ENCODE measurements at places on chromosomes 2 and 18.

DNA sequence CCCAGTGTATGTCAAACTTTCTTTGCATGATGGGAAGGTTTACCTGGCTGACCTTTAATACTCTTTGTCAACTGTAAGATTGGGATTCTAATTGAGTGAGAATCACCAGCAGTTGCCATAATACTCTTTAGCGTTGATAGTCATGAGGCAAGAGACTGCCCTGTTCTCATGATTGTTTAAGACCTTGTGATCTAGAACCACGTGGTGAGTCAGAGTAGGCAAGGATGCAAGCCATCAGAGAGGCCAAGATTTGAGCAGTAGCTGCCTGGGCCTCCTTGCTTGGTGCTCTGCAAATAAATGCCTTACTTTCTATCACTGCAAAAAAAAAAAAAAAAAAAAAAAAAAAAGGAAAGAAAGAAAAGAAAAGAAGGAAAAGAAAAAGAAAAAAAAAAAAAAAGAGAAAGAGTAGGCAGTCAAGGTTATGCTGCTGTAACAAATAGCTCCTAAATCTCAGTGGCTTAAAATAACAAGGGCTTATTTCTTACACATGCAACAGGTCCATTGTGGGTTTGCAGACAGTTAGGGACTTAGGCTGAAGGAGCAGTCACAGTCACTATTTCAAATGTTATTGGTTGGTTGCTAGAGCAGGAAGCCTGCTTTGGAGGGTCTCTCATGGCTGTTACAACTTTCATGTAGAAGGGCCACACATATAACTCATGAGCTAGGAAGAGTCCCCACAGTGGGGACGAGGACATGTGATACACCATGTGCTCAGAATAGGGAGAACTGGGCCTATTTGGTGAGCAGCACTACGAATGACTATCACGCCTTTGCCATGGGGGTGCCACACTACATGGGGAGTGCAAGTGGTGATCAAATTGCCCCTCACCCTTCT, 21.7 kb downstream of the IL1R2 start:
- no peak for DNase-seq

GRCh38 chr2:224009605-224010315, 29.3 kb downstream of the SERPINE2 start:
- no peak for DNase-seq

GRCh38 chr2:99852376-99852934, 289.9 kb downstream of the AFF3 start:
- no peak for DNase-seq

- DNase-seq: no peak
Observed at GRCh38 chr2:8602809-8603208, 79.0 kb upstream of the ID2 start.

DNA sequence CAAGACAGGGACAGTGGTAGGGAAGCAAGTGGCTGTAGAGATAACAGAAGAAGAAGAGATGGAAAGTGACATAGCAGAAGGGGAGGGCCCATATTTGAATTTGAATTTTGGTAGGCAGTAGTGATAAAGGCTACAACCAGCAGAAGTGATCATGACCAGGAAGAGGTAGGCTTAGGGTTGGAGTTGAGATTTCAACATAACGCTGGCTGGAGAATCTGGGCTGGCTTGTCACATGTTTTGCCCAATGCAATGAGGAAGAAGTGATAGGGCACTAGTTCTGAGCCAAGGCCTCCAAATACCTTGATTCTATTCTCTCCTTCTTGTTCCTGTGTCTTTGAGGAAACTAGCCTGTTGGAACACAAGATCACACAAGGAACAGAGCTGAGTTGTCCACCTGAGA, 69.4 kb downstream of the SCG2 start:
- no peak for DNase-seq

DNA sequence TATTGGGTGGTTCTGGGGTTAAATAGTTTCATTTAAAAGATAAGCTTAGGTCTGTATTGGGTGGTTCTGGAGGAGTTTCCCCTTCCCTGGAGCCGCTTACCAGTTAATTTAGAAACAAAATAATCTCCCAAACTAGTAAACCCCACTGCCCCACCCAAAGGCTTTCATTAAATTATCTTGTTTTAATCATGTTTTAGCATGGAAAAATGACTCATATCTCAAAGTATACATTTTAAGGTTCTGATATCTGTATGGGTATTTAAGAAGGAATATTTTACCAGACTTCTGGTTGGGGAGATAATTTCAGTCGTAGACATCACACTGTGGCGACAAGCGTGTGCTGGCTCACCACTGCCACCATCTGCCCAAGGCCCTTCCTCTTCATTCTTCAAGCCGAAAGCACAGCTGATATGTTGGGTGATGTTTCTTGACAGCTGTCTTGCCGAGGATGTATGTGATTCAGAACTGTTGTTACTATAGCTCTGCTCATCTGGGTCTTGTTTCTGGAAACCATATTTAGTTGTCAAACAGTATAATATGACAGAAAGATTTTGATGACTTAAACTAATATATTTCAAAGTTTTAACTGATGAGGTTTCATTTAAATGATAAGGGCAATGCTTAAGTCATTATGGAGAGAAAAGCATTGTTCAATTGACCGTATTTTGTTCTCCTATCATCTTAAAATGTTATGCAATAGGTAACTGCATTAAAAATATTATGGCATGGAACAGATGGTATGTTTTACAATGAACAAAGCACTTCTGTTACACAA, 5.1 kb downstream of the FIGLA start:
- no peak for DNase-seq

DNA sequence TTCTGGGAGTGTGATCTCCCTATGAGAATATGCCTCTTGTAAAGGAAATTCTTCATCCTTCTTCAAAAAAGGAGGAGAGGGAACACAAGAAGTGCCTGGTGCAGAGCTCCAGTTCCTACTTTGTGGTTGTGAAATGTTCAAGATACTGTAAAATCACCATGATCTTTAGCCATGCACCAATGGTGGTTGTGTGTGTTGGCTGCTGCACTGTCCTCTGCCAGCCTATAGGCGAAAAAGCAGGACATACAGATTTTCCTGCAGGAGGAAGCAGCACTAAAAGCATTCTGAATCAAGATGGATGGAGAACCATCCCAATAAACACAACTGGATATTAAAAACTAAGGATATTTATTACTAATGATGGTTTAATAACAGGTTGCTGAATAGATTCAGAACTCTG, 6.2 kb upstream of the KLHL14 start:
- no peak for DNase-seq

DNA sequence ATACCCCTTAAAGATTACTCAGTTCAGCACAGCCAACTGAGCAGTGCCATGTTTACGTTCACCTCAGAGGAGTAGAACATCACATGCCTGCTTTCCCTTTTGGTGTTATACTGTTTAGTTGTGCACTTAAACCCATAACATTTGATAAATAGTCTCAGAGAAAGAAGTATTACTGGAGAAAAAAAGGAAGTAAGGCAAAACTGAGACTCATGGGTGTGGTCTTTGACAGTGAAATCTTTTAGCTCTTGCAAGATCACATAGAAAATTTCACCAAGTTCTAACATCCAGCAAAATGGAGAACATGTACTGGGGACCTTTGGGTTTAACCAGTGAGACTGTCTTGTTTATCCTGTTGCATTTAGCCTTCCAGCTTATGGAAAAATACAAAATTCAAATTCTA, 5.6 kb downstream of the TANK start:
- DNase-seq: no peak

DNA sequence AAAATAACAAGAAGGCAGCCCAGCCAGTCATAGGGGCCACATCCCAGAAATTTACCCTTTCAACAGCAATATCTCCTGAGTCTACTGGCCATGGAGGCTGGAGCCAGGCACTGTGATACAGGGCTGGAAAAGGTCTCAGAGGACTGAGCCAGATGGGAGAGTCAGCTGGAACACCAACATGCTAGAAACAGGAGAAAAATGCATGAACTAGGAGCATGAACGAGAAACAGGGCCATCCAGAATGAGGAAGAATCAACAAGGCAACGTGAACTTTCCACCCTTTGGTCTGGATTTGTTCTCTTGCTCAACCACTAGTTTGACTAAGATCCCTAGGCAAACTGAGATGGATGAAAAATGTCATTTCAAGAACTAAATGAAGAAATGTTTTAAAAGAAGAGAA, 13.1 kb downstream of the PID1 start:
- no peak for DNase-seq

GRCh38 chr2:45649462-45649857, 2.0 kb upstream of the PRKCE start:
- DNase-seq: no peak

- no peak for DNase-seq
Observed at GRCh38 chr2:219672406-219672805, 45.0 kb downstream of the SLC4A3 start.

DNA sequence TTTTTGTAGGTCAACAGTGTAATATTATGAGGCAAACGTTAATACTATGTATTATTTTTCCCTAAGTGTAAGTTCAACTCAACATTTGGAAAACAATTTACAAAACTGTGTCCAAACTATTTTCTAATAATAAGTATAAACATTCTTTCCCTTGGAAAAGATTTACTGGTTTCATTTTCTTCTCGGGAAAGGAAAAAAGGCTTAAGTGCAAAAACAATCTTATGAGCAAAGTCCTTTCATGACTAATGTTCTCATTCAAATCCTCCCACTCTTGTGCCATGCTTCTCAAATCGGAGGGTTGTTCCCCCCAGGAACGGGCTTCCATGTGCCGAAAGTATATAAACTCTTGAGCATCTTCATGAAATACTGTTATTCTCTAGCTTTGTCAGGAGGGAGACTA, 19.8 kb upstream of the L3MBTL4 start:
- no peak for DNase-seq

DNA sequence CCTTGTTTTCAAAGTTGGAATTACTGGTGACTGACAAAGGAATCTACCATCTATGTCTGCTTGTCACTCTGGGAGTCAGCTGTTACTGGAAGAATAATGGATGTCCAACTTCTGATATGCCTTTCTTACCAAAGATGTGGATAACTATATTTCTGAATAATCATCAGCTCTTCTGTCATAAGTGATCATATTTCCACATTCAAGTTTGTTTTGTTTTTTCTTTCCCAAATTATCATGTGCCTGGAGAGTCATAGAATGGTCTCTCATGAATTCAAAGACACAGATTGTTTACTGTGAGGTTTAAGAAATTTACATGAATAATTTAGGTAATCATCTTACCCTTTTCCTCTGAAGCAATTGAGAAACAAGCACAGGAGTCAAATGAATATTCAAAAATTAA, 986.7 kb upstream of the CDH2 start:
- no peak for DNase-seq

- no peak for DNase-seq
Observed at GRCh38 chr18:67043276-67043675, 439.4 kb upstream of the CDH19 start.

- no peak for DNase-seq
Observed at GRCh38 chr18:22637787-22638186, 220.1 kb upstream of the CTAGE1 start.

- DNase-seq: no peak
Observed at GRCh38 chr18:57331718-57332117, 20.6 kb upstream of the ST8SIA3 start.
